RPMI7951 (cell line): ENCODE measurements at places on chromosomes 4 and X.

DNA sequence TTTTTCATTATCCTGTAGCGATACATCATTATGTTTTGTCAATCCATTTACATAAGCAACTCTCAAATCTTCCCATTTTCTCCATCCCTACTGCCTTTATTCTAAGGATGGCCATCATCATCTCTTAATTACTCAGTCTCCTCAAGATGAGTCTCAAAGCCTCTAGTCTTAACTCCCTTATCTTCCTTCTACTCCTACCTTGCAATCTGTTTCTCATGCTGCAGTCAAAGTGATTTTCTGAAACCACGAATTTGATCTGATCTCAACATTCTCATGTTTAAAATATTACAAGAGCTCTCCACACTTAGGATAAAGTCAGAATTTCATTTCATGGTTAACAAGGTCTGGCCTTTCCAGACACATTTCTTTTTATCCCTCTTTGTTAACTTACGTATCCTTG lies 51.8 kb downstream of the ANXA3 start:
- no peak for DNase-seq

- peak; percentile 63 for DNase-seq
These were observed 96.4 kb downstream of the PGRMC2 start for GRCh38 chr4:128191115-128191781.

- DNase-seq, result no peak
These were observed 194.4 kb upstream of the LDB2 start for GRCh38 chr4:17092736-17093437.

DNA sequence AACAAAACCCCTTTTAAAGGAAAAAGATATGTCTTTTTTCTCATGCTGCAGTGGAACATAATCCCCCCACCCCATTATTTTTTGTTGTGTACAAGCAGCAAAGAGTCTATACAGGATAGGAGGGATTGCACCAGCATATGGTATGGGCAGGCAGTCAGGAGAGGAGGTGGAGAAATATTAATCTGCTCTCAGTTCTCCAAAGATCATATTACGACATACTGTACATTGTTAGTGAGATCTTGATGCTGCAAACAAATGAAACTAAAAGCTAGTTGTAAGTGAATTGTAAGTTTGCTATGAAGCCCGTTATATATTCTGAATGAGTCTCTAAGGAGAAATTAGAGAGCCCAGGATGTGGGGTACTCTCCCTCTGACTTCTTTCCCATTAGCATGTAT lies 75.3 kb downstream of the RAPGEF2 start:
- DNase-seq, result no peak

DNA sequence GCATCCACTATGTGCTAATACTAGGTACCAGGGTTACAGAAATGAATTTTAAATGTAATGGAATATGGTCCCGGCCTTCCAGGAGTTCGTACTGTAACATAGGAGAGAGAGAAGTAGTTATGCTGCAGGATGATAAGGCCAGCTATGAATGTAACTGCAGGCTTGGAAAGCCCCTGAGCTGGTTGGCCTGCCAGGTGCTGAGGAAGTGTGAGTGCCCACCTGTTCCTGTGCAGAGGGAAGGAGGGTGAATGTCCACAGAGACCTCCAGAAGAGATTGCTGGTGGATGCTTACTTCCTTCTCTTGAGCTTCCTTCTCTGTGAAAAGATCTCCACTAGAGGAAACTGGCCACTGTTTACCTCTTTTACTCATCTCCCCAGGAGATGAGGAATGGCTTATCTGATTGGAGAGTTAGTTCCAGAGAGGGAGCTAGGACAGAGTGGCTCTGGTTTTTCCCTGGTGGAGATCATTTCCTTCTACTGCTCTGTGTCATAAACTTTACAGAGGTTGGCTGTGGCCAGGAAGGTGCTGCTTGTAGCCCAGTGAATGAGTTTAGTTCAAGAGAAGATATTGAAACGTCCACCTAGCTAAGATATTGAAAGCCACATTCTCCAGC lies 114.0 kb upstream of the LNX1 start:
- no peak for DNase-seq

DNA sequence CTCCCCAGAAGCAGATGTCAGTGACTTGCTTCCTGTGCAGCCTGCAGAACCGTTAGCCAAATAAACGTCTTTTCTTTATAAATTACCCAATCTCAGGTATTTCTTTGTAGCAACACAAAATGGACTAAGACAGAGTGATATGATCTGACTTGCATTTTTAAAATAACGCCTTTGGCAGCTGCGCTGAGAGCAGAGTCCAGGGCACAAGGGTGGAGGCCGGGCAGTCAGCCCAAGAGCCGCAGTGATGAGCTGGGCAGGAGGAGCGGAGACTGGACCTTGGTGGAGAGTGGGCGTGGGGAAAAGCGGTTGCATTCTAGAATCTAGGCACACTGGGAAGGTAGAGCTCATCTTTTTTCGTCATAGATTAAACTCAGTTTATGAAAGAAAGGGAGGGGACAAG lies 56.5 kb upstream of the ACSL1 start:
- no peak for DNase-seq

GRCh38 chr4:99960648-99961047 lies 10.6 kb upstream of the H2AZ1 start:
- DNase-seq, result no peak

- peak; percentile 14 for DNase-seq
These were observed 51.5 kb downstream of the SPATA18 start for GRCh38 chr4:52102587-52102986.

- DNase-seq, result no peak
These were observed 25.8 kb downstream of the PPP3CA start for GRCh38 chr4:101321481-101322042.

GRCh38 chr4:158676076-158676475 lies 4.0 kb downstream of the ETFDH start:
- DNase-seq, result no peak

GRCh38 chr4:122673252-122673651 lies 52.4 kb upstream of the IL21 start:
- DNase-seq, result peak; percentile 12

- DNase-seq, result peak; percentile 67
These were observed 6.5 kb downstream of the CRLF2 start for GRCh38 chrX:1205681-1206611.

DNA sequence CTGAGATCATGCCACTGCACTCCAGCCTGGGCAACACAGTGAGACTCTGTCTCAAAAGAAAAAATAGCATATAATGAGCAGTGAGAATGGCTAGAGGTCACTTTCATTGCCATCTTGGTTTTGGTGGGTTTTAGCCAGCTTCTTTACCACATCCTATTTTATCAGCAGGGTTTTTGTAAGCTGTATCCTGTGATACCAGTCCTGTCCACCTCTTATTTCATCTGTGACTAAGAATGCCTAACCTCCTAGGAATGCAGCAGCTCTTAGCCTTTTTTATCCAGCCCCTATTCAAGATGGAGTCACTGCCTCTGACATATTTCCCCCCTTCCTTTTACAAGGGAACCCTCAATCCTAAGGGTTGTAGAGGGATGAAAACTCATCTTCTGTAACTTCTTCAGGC lies 26.1 kb upstream of the IGFBP7 start:
- peak; percentile 82 for DNase-seq
